Ovary (tissue), 10 donors: ENCODE measurements at places on chromosomes 6 and 20.

DNA sequence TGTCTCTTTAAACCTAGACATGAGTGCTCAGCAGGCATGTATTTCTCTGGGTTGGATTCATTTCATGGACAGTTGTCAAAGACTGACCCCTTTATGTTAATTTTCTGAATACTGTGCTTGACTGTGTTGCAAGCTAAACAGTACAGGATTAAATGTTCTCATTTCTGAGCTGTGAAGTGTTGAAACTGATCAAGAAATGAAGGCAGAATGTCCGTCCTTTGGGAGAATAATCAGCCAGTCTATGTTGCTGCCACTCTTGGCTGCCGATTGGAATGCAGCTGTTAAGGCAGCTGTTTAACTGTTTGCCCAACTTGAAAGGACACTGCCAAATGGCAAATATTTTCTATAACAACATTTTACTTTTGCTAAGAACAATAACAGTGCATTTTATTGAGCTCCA, 87.3 kb downstream of the CEP57L1 start:
- H3K4me3 ChIP-seq, result no peak overlapping the region
- H3K4me1 ChIP-seq, result no peaks in the 10 kb centered on the region
- no peak for DNase-seq

DNA sequence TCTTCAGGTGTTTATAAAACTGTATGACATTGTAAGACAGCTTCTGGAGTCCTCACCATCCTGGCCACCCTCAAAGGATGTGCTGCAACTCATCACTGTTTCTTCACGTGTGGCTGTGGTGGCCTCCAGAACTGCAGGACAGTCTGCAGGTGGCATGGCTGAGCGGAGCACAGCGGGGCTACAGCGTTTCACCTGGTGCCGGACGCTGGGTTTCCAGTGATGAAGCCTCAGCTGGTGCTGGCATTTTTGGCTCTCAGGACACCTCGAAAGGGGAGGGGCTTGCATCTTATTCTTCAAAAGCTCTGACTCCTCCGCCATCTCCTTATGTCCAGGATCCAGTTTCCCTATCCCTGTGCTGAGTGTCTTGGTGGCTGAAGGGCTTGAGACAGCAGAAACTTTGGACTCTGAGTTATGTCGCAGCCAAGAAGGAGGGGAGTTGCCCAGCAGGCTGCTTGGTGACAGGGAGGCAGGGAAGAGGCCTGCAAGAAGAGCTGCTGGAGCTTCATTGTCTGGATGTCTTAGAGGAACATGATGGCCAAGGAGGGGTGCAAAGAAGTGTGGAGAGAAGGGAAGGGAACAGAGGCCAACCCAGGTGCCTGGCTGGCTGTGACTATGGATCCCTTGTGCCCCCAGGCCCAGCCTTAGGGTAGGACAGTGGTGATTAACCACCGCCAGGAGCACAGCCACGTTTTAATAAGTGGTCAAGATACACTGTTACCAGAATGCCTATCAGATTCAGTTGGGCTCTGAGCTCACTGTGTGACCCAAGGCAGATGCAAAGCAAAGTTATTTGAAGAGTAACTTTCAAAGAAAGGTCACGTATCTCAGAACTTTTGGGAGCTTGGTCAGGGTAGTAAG, 58.7 kb downstream of the GTF2H5 start:
- no peaks in the 10 kb centered on the region for H3K36me3 ChIP-seq
- no peak for DNase-seq
- no peaks in the 10 kb centered on the region for H3K4me1 ChIP-seq
- H3K27me3 ChIP-seq, result no peaks in the 10 kb centered on the region
- no peak overlapping the region for H3K4me3 ChIP-seq

DNA sequence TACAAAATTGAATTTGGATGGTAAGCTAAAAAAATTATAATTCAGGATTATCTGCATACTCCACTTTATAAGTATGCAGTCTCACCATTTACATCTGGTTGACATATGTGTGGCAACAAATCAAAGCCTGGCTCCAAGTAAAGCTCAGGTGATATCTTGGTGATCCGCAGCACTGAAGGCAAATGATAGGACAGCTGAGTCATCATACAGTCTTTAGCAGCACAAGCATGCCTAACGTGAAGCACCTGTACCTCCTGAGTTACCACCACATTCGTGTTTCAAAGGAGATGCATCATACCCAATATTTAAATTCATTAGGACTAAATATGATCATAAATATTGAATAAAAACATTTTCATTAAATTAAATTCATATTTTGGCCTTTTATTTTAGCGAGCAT, 11.8 kb upstream of the STX11 start:
- H3K4me3 ChIP-seq, result no peak overlapping the region
- no peak for DNase-seq
- no peaks in the 10 kb centered on the region for H3K36me3 ChIP-seq

DNA sequence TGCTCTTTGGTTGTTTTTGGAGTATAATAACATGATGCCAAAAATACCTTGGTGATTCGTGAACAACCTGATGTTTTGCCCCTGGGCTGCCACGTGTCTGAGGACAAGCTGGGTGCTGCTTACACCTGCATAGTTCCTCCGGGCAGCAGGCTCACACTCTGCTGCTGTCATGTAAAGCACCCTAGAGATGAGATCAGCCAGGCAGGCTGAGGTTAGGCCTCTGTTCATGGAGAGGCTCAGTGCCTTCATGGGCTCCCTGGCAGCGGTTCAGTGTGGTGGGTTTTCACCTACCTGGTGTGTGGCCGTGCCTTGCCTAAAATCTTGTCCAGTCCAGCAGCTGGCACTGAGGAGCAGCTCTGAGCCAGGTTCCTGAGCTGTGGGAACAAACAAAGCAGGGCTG, 60.1 kb upstream of the TAGAP start:
- H3K27me3 ChIP-seq, result no peaks in the 10 kb centered on the region
- no peak overlapping the region for H3K4me3 ChIP-seq
- H3K36me3 ChIP-seq, result no peaks in the 10 kb centered on the region
- H3K27ac ChIP-seq, result no peak overlapping the region
